Osteocyte (in vitro differentiated cells): ENCODE measurements at places on chromosomes 7 and 10. TPM values are rescaled to one million over a fixed set of nuclear protein-coding genes. Genes with fewer than 3 reads are reported as not detected.
A peak's percentile ranks its signal among the peaks of the same experiment; 100 is the strongest.

DNA sequence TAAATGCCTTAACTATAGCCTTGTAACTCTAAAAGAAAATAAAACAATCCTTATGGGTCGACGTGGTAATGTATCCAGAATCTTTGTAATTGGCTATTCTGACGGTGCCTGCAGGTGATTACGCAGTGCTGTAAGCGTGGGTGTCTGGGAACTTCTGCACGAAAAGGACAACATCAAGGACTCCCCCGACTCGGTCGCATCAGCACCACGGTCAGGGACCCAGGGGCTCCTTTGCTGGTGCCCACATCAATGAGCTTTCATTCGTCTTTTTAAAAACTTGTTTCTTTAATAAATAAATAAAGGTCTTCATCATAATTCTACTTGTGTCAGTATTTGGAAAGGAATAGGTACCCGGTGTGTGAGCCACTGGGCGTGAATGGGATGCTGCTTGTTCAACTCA, 13.2 kb downstream of the MKI67 start:
- DNase-seq: no peak
- H3K27ac ChIP-seq: no peak overlapping the region
- no peak overlapping the region for H3K4me3 ChIP-seq
- no peaks in the 10 kb centered on the region for H3K4me1 ChIP-seq
- H3K36me3 ChIP-seq: peaks cover 17% of the 10 kb centered on the region

DNA sequence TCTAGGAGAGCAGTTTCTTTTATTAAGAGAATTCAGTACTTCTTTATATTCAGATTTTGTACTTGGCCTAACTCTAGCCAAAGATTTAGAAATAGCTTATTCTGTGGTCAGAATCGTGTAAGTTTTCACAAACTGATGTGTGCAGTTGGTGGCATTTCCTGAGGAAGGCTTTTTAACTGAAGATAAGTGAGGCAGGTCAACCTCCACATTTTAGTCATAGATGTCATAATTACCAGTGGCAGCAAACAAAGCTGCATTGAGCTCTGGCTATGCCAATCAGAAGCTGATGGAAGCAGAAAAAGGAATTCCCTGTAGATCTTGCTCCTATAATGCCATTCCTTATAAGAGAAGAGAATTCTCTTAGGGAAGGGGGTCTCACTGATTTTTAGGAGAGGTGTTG, 141.3 kb upstream of the SP8 start:
- no peak for DNase-seq
- no peak overlapping the region for H3K27ac ChIP-seq
- H3K4me3 ChIP-seq: no peak overlapping the region

DNA sequence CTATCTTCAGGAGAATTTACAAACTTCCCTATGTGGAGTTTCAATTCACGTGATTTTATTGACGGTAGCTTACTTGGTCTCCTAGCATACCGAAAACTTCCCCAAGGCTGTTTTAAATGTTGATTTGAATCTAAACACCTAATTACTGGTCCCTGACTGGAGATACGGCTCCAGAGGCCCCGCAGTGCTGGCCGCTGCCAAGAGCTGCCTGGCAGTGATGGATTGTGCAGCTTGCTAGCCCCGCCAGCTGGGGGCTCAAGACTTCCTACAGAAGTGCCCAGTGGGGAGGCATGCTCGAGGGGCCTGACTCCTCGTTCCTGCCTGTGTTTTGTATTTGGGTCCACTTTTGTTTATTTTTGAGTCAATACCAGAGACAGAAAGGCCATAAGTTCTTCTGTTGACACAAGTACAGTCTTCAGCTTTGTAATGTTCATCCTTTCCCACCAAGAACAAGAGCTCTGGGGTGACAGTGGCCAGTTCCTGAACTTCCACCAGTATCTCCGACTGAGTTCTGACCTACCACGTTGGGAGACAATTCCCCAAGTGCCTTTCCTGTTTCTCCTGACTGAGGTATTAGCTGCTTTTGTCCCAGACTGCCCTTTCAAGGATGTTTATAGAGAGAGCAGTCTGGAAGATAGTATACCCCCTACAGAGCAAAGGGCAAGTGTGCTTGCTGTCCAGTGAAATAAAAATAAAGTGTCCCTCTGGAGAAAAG, 80.7 kb upstream of the CXCL12 start:
- no peak overlapping the region for H3K4me3 ChIP-seq
- H3K27ac ChIP-seq: no peak overlapping the region
- peaks cover 15% of the 10 kb centered on the region for H3K27me3 ChIP-seq
- no peak for DNase-seq

DNA sequence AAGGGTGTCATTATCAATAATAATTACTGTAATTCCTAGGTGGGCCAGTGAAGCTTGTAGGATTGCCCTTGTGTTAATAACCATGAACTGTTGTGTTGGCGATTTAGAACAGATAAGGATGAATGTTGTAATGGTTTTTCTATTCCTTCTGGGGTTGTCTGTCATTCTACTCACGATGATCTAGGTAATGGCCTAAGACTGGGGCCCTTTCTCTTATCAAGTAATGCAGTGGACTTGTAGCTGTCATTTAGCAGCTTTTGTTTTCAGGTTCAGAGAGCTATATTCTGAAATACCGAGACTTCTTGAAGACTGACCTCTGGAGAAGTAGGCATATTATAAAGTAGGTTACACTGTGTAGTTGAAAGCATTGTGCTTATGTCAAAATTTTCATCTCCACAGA, 110.2 kb downstream of the TAF3 start:
- peaks cover 4% of the 10 kb centered on the region for H3K4me1 ChIP-seq
- no peak overlapping the region for H3K27ac ChIP-seq
- DNase-seq: no peak
- H3K36me3 ChIP-seq: no peaks in the 10 kb centered on the region

DNA sequence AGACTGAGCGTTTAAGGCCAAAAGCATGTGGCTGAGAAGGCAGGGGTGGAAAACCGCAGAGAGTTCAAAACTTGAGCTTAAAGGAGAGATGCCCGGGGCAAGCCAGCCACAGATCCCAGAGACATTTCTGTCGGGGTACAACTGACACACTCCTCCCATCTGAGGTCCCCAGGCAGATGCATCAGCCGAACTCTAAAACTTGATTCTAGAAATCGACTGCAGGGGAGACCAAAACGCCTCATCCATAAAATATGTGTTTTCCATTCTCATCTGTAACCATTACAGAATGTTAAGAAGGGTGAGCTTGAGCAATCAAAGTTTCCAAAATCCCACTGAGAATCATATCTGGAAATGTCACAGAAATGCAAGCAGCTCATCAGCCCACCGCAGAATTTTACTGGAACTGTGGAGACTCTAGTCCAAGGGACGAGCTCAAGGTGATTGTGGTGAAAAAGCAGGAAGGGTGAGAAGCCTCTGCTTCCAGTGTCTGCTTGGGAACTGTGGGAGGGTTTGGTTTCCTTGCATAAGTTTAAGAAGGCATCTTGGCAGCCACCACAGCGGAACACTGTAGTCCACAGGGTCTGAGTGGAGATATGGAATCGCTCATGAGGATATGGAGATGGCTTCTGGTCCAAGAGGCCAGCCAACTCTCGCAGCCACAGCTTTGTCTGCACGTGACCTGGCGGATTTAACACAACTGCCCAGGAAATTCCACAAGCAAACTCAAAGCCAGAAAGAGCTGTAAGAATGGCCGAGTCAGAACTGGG, 249.2 kb downstream of the SFMBT2 start:
- H3K36me3 ChIP-seq: no peaks in the 10 kb centered on the region
- no peaks in the 10 kb centered on the region for H3K4me1 ChIP-seq
- H3K27ac ChIP-seq: no peak overlapping the region

DNA sequence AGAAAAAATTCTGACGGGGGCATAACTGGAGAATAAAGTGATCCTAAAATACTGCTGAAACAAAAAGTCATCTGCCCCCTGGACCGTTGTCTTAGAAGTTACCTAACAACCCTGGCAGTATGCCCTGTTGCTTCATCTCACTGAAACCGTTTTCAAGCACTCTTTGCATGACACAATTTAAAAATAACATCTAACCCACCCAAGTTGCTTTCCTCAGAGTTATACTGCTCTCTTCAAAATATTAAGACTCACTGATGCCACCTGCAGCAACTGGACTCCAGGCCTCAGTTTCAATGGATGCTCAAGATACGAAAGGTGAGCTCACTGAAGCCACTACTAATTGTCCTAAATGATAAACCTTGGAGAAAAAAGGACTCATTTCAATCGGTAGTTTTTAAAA, 57.4 kb downstream of the CDK6 start:
- DNase-seq: no peak
- H3K27ac ChIP-seq: peak overlapping the region; percentile 55
- no peak overlapping the region for H3K4me3 ChIP-seq
- peaks cover 36% of the 10 kb centered on the region for H3K4me1 ChIP-seq
- H3K36me3 ChIP-seq: peaks cover 12% of the 10 kb centered on the region
- no peaks in the 10 kb centered on the region for H3K27me3 ChIP-seq

- DNase-seq: no peak
- peaks cover 8% of the 10 kb centered on the region for H3K36me3 ChIP-seq
- H3K4me1 ChIP-seq: peaks cover 17% of the 10 kb centered on the region
These were observed 195.2 kb downstream of the TMEM26 start for GRCh38 chr10:61257956-61258496.

DNA sequence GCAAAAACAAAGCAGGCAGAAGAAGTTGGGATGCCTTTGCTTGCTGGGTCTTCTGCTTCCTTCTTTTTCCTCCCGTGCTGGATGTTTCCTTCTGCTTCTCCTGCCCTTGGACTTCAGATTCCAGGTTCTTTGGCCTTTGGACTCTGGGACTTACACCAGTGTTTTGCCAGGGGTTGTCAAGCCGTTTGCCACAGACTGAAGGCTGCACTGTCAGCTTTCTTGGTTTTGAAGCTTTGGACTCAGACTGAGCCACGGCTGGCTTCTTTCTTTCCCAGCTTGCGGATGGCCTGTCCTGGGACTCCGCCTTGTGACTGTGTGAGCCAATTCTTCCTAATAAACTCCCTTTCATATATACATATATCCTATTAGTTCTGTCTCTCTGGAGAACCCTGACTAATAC, 11.3 kb upstream of the LCOR start:
- no peaks in the 10 kb centered on the region for H3K36me3 ChIP-seq
- no peak overlapping the region for H3K27ac ChIP-seq
- peaks cover 4% of the 10 kb centered on the region for H3K27me3 ChIP-seq
- H3K4me1 ChIP-seq: no peaks in the 10 kb centered on the region
- DNase-seq: no peak

DNA sequence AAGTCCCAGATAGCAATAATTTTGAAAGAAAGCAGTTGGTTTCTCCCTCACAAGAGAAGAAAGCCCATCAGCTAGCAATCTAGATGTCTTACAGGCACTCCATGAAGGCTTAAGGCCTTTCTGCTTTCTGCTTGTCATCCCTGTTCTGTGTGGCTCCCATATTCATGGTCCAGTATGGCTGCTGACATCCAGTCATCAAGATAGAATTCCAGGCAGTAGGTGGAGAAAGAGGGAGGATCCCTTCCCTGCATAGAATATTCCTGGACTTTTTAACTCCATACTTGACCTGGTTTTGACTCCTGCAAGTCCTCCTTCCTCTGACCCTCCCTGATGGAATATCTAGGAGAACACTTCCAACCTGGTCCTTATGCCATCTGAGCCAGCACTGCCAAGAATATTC, 389.9 kb upstream of the AKR1E2 start:
- no peak for DNase-seq
- H3K27me3 ChIP-seq: no peaks in the 10 kb centered on the region
- H3K4me3 ChIP-seq: no peak overlapping the region
- H3K27ac ChIP-seq: no peak overlapping the region
- peaks cover 8% of the 10 kb centered on the region for H3K4me1 ChIP-seq

Gene C10orf71
- total RNA-seq: not detected in 2 replicates

Gene FOXP2
- 25.0 and 25.7 TPM in 2 replicates for total RNA-seq

Gene PTPRN2
- 0.50 and 0.59 TPM in 2 replicates for total RNA-seq

Gene ENTPD1
- 1.2 and 1.5 TPM in 2 replicates for total RNA-seq

Gene LRRN3
- 0.55 and 0.56 TPM in 2 replicates for total RNA-seq

Gene STAMBPL1
- total RNA-seq: 4.5 and 4.8 TPM in 2 replicates

Gene CTBP2
- 125 and 127 TPM in 2 replicates for total RNA-seq

Gene HK1
- total RNA-seq: 59.4 and 61.3 TPM in 2 replicates

Gene EPHB4
- total RNA-seq: 88.9 and 91.9 TPM in 2 replicates

Gene TRIM50
- total RNA-seq: not detected in 2 replicates
